Activated CD8-positive, alpha-beta memory T cell treated with anti-CD3 and anti-CD28 coated beads, Interleukin-2, amount 10 ng/mL, durations not matched to agents 7 days and 5 days (primary cell): ENCODE measurements at places on chromosomes 12 and 14. TPM values are rescaled to one million over a fixed set of nuclear protein-coding genes. Genes with fewer than 3 reads are reported as not detected.
A peak's percentile ranks its signal among the peaks of the same experiment; 100 is the strongest.

DNA sequence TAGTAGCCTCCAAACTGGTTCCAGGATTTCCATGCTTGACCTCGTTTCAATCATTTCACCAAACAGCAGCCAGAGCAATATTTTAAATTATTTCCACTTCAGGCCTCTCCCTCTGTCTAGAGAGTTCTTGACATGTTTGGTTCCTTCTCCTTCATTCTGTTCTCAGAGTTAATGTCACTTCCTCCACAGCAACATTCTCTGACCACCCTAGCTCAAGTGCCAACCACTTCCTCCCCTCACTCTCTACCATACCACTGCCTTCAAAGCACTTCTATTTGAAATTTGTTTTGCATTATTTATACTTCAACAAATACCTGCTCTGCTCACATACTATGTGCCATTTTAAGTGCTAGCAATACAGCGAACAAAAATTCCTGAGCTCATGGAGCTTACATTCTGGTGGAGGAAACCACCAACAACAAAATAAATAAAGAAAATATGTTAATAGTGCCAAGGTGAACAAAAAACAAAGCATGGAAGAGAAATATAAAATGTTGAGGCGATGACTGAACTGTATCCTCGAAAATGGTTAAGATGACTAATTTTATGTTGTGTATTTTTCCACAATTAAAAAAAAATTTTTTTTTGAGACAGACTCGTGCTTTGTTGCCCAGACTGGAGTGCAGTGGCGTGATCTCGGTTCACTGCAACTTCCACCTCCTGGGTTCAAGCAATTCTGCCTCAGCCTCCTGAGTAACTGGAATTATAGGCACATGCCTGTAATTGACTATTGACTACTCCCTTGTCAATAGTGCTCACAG is 17.3 kb downstream of the BAZ1A start:
- DNase-seq: peak; percentile 70

DNA sequence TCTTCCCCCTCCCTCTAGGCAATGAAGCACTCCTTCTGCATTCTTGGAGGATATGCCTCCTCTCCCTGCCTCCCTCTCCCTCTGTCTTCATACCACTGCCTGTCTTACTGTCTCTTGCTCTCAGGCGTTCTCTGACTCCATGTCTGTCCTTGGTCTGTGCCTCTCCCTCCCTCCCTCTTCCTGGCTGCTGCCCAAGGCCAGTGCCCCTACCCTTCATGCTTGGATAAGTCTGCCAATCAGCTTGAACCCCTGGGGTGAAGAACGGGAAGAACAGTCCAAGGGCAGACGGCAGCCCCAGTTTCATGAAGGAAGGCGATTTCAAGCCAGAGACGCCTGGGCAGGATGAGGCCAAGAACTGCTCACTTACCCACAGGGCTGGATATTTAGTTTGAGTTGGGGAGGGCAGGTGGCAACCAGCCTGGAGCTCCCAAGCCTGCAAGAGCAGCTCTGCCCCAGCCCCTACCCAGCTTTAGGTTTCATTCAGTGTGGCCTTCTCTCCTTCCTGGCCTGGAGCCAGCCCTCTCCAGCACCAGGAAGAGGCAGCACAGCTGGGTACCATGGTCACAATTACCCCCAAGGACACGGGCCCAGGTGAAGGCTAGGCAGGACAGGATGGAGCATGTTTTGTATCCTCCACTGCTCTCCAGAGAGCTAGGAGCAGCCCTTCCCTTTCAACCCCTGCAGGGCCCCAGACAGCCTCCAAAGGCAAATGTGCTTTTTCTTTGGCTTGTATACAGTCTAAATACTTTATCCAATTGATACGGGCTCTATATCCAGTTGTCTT is 35.8 kb upstream of the LTBP2 start:
- no peak for DNase-seq

DNA sequence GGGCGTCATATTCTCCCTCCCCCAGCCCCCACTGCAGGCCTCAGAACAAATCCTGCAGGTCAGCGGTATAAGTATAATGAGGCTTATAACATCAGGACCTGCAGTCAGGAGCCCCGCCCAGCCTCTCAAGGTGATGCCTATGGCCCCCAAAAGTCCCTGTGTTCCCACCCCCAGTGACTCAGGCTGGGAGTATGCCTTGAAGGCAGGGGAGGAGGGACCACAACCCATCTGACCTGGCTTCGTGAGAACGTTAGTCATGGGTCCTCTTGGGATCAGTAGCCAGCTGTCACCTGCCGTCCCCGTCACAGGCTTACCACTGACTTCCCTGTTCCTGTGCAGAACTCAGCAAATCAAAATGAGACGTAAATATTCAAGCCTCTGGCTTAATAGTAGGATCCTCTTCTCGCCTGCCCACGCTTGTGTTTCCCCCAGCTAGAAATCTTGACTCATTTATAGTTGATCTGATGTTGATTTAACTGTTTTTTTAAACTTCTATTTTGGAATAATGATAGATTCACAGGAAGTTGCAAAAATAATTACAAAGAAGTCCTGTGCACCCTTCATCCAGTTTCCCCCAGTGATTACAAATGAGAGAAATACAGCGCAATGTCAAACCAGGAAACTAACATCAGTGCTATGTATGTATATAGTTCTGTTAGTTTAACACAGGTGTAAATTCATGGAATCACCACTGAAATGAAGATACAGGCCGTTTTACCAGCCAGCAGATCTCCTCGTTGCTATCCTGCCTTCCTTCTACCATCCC is 107.5 kb downstream of the ADGRD1 start:
- no peak for DNase-seq

GRCh38 chr14:44316647-44317440 is 190.2 kb downstream of the FSCB start:
- peak; percentile 40 for DNase-seq

DNA sequence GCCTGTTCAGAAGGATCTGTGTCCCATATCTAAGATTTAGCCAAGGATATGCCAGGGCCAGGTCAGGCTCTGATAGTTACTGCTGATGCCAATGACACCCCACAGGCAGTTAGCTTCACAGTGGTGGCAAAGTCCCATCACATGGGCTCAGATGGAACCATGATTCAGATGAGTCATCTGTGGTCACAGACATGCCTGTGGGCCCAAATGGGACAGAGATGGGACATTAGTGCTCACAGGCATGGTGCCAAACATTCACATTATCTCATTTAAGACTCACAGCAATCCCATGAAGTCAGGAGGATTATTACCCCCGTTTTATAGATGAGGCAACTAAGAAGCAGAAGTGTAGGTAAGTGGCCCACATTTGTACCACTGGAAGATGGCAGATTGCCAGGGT is 207.8 kb downstream of the DPF3 start:
- DNase-seq: no peak

GRCh38 chr14:51463461-51463860 is 188.2 kb upstream of the FRMD6 start:
- DNase-seq: no peak

DNA sequence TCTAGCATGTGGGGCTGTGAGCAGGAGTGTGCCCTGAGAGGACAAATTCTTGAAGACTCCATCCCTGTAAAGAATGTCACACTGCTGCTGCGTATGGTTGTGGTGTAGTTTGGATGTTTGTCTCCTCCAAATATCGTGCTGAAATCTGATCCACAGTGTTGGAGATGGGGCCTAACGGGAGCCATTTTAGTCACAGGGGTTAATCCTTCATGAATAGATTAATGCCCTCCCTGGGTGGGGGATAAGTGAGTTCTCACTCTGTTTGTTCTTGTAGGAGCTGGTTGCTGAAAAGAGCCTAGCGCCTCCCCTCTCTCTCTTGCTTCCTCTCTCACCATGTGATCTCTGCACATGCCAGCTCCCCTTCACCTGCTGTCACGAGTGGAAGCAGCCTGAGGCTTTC is 94.5 kb upstream of the VASH1 start:
- DNase-seq: no peak

DNA sequence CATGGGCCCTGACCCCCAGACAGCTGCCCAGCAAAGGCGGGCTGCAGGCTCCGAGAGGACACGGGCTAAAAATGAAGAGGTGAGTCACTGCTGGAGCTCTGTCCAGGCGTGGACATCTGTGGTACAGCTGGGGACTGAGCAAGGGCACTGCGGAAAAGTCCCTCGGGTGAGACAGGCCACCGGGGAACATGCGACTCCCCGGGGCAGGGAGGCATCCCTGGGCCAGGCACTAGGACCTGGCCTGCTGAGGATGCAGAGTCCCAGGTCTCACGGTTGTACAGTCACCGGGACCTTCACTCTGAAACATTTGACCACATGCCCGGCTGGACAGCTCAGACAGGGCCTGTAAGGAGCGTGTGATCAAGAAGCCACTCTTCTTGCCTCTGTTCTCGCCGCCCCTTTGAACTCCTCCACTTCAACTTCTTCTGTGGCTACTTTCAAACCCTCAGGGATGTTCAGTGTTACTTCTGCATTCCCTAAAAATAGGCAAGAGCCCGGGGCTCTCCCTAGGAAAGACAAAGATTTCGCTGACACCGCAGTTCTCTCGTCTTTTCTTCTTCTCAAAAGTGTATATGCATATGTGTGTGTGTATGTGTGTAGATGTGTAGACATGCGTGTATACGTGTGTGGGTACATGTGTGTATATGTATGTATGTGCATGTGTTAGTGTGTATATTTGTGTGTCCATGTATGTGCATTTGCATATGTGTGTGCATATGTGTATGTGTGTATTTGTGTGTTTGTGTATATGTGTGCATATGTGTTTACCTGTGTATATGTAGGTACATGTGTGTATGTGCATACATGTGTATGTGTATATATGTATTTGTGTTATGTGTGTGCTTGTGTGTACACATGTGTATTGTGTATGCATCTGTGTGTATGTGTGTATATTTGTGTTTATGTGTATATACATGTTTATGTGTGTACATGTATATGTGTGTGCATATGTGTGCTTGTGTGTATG is 5.0 kb upstream of the RFLNA start:
- DNase-seq: no peak

DNA sequence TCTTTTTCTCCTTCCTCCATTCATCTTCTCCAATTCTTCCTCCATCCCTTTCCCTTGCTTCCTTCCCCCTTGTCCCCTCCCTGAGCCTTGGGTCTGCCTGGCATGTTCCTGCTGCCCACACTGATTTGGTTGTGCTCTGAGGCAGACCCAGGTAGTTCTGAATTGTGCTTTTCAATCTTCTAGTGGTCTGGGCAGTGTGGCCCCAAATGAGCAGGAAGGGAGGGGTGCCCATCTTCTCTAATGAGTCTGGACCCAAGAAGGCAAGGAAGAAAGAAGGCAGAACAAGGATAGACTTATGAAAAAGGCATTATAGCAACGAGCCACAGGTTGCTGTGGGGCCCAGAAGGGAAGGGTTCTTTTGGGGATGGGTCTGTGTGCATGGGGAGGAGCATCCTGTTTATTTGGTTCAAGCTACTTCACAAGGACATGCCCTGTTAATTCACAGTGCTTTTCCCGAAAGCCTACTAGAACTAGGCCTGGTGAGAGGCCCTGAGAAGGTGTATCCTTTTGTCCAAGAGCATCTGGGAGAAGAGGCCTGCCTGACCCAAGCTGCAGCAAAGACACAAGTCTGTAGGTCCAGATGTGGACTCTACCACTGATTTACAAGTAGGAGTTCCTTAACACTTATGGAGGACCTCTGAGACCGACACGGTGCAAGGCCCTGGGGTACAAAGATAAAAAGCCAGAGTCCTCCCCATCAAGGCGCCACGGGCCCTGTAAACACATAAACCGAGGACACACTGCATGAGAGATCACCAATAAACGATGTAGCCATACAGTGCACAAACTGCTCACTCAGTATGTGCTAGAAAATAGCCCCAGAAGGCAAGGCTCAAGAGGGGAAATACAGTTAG is 1.1 kb upstream of the SUSD6 start:
- no peak for DNase-seq

The CFAP54 gene
- 0.33 TPM for total RNA-seq

The APOF gene
- not detected for total RNA-seq

The RNF10 gene
- total RNA-seq: 209 TPM

The TOMM20L gene
- total RNA-seq: not detected

The SERPINA5 gene
- not detected for total RNA-seq

The POMT2 gene
- total RNA-seq: 14.3 TPM

The NINJ2 gene
- 7.4 TPM for total RNA-seq
